Stimulated activated CD8-positive, alpha-beta memory T cell treated with anti-CD3 and anti-CD28 coated beads, Interleukin-2, amount 100 ng/mL, for 1 hour (primary cell): ENCODE measurements at places on chromosomes 12 and 14.
A peak's percentile ranks its signal among the peaks of the same experiment; 100 is the strongest.

DNA sequence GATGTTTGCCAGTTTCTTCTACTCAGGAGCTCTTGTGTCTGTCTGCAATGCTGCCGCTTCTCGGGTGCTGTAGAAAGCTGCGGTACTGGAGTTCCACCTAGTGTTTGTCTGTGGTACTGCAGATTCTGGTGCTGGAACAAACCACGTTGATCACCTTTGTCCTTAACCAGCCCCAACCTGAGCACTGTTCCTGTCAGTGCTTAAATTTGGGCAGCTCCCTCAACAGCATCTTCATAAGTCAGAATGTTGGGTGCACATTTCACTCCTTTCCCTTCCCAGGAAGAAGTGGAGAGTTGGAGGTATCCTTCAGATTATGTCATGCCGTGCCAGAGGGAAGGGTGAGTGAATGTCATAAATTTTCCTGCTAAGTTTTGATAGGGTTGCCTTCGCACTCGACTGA, 48.7 kb upstream of the LALBA start:
- peak; percentile 46 for DNase-seq

GRCh38 chr12:113239288-113239771, 18.1 kb downstream of the TPCN1 start:
- DNase-seq, result no peak

GRCh38 chr14:35367056-35367372, 37.5 kb downstream of the NFKBIA start:
- no peak for DNase-seq

- no peak for DNase-seq
These were observed 502 bp downstream of the MPHOSPH9 start for GRCh38 chr12:123232472-123232806.

GRCh38 chr12:16062611-16063010, 151.5 kb downstream of the DERA start:
- no peak for DNase-seq

DNA sequence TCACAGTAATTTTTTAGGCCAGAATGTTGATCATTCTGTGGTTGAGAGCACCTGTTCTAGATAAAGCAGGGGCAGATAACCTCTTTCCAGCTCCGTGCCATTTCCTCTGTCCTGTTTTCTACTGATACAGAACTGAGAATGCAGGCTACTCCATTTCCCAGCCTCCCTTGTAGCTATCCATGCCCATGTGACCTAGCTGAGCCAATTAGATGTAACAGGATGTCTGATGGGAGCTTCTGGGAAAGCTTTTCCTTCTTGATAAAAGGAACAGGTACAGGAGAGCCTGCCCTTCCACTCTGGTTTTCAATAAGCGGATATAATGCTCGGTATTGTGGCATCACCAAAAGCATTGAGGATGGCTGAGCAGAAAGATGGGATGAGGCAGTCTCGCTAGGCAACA, 54.2 kb downstream of the LRRC74A start:
- no peak for DNase-seq

DNA sequence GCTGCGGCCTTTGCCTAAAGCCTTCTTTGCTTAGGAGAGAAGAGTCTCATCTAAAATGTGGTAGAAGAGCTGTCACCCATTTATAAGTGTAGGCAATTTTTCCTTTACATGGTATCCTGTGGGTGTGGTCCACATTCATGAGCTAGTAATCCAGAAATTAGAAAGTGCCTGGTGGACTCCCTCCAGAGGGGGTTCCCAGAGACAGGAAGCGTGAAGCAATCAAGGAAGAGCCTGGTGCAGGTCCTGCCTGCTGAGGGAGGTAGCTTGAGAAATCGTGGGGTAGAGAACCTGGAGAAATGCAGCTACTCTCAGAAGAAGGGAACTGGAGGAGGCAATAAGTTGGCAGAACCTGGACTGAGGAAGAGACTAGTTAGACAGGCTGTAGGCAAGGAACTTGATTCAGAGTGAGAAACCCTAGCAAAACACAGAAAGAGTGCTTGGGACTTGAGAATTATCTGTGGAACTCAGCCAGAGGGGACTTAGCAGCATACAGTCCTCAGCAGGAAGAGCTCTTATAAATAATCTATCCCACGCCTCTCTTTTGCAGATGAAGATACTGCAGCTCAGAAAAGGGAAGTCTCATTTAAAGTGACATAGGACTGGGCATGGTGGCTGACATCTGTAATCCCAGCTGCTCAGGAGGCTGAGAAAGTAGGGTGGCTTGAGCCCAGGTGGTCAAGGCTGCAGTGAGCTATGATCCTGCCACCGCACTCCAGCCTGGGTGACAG, 182.4 kb upstream of the CCND2 start:
- DNase-seq, result no peak

GRCh38 chr14:53360829-53361228, 207.7 kb upstream of the DDHD1 start:
- no peak for DNase-seq

DNA sequence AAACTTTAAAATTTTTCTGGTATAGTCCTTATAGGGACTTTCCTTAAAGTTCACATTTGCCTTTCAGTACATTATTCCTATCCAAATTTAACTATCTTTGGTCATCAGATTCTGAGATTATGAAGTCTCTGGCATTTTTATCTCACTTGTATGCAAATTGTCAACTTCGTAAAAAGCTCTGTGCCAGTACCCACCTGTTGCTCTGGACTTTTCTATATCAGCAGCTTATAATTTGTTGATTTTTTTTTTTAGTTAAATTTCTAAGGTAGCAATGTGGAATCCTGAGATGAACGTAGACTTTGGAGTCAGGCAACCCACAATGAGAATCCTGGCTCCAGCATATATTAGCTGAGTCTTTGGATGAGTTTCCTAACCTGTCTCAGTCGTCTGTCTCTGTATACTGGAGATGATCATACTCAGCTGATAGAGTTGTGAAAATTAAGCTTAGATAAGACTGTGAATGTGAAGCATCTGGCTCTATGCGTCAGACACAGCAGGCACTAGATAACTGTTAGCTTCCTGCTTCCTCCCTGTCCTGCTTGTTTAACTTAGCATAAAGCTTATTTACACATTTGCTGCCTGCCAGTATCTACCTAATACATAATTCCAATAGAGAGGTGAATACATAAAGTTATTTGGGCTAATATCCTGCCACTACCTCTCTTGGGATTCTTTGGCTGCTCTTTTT, 59.8 kb downstream of the MARK3 start:
- DNase-seq, result no peak

DNA sequence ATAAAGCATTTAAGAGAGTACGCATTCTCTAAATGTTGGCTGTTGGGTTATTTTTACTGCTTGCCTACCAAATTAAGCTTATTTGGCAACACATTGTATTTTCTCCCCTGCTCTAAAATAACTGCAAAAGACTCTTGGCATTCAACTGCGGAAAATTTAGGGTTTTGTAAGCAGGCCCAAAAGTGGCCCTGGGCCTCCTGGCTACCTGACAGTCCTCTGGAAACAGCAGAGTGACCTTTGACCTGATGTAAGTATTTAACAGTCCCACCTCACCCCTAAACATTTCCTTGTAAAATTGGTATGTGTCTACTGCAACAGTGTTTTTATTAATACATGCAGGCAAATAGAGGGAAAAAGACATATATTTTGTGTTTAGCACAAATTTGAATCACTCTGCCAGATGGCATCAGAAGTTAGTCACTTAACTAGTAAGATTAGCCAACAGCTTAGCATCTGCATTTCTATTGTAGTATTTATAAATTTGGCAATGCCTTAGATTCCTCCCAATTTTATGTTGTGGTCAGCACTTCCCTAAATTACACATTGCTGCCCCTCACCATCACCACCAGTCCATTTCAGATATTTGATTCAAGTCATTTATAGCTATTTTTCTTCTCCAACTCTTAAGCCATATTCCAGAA, 11.2 kb downstream of the LLPH start:
- no peak for DNase-seq

- DNase-seq, result no peak
These were observed 23.7 kb upstream of the PARP11 start for GRCh38 chr12:3896801-3897351.

DNA sequence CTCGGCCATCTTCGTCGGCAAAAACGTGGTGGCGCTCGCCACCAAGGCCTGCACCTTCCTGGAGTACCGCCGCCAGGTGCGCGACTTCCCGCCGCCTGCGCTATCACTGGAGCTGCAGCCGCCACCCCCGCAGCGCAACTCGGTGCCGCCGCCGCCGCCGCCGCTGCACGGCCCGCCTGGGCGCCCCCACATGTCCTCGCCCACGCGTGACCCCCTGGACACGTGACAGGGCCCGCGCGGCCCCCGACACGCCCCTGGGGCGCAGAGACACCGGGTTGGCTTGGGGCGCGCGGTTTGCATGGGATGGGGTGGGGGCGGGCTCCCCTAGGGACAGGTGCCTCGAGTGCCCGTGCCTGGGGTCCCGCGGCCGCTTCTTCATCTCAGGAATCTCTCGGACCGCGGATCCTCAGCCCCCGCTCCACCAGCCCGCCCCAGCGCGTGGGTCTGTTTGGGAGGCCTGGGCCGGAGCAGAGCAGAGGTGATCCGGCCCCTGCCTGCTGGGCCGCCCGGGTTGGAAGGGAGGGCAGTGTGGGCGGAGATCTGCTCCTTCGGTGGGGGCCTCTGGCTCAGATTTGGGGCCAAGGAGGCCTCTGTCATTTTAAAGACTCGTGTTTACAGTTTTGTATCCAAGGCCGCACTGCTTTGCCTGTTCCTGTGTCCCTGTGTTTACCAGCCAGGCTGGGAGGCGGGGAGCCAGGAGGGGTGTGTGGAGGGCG, 3.3 kb downstream of the TMEM121 start:
- DNase-seq, result no peak

DNA sequence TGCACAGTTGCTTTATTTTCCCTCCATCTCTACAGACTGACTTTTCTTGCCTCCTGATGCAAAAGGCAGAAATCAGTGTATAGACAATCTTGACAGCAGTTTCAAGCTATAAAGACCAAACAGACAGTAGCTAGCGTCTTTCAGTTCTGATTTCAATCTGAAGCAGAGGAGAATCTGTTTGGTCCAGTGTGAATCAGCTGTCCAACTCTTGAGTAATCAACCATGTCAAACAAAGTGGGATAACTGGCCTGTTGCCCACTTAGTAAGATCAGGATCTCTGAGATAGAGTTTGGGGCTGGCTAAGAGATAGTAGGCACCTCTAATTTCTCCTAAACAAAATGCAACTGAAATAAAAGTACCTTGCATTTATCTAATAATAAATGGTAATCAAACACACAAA, 797.4 kb upstream of the FBXO33 start:
- DNase-seq, result no peak

- no peak for DNase-seq
These were observed 615.1 kb downstream of the NRXN3 start for GRCh38 chr14:78785265-78785664.

GRCh38 chr12:65113621-65114035, 7.5 kb downstream of the WIF1 start:
- no peak for DNase-seq

DNA sequence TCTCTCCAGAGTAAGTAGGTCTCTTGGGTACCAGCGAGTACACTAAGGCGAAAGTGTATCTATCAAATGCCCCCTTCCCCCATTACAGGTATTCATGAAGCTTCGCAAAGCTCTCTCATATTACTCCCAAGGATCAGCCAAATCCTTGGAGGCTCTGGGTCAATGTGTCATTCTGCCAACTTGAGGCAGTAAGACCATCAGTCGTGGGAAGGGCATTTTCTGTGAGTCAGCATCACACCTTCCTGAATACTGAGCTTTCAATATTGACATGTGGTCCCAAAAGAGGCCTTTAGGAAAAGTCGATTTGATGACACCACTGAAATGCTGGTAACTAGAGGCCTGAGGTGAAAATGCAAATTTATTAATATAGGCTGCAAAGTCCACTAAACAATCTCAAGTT, 323.9 kb downstream of the LRIG3 start:
- DNase-seq, result no peak

DNA sequence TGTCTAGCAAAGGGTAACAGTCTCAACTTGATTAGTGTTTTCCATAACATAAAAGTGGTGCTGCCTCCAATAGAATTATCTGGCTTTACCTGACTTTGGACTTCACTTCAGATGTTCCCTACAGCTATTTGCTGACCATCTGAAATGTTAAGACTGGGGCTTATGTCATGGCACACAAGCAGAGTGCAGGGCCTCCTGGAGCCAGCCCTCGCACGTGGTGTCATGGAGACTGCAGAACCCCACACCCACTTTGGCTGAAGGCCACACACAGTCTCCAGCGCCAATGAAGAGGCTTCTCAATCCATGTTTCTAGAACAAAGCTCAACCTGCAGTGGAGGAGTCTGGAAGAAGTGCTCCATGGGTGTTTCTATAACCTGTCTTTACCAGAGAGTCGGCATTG, 169.6 kb upstream of the FRMD6 start:
- no peak for DNase-seq

- peak; percentile 43 for DNase-seq
These were observed 21.2 kb upstream of the RNASE4 start for GRCh38 chr14:20662968-20663732.

DNA sequence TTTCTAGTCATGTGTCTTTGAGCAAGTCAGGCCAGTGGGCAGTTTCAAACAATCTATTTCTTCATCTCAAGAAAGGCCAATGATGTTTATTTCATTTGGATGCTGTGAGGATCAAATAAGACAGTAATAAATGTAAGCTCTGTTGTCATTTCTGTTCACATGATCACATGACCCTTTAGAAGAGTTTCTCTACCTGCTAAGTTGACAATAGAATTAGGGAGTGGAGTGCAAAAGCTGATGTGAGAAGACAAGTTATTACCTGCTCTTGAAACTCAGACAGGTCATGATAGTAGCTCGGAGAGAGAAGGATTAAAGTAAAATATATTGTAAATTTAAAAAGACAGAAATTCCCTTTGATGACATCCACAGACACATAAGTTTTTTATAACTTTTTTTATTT, 37.3 kb upstream of the DCN start:
- no peak for DNase-seq

DNA sequence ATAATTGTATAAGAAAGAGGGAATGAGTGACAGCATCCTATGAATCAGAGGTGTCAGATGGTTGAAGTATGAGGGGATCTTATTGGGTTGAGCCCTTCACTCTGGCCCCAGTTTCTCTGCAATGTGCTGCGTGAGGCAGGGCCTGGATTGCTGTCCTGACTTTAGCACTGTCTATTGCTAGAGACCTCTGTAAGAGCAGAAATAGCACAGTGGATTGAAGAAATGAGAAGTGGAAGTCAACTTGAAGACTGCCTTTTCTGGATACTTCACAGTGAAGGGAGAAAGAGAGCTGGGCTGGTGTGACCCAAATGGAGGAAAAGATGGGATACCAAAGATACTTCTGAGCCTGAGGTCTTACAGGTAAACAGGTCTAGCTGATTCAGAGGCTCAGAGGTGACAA, 5.8 kb downstream of the ASCL4 start:
- DNase-seq, result no peak

- no peak for DNase-seq
These were observed 66.0 kb downstream of the RIMBP2 start for GRCh38 chr12:130650131-130650530.
